ENCODE measurements at places on chromosomes 4 and X. TPM values are rescaled to one million over a fixed set of nuclear protein-coding genes. Genes with fewer than 3 reads are reported as not detected.

ZNF157 gene
- total RNA-seq = not detected

ZFP42 gene
- total RNA-seq = not detected

TLL1 gene
- total RNA-seq = 0.30 TPM

PHKA1 gene
- 20.9 TPM for total RNA-seq

HMX1 gene
- total RNA-seq = 0.16 TPM

KANTR gene
- 1.2 TPM for total RNA-seq

NOCT gene
- 11.3 TPM for total RNA-seq

SPANXN4 gene
- total RNA-seq = not detected

CT55 gene
- not detected for total RNA-seq

CENPVL1 gene
- not detected for total RNA-seq

NDP gene
- not detected for total RNA-seq

CYBB gene
- total RNA-seq = 0.10 TPM

GPR34 gene
- 0.13 TPM for total RNA-seq

All from A549 treated with RU486 at 1 μM for 4 hours (cell line).